ENCODE measurements at places on chromosomes 6 and 20.

GRCh38 chr6:45476341-45476740 lies 98.6 kb upstream of the SUPT3H start:
- DNase-seq, result no peak

DNA sequence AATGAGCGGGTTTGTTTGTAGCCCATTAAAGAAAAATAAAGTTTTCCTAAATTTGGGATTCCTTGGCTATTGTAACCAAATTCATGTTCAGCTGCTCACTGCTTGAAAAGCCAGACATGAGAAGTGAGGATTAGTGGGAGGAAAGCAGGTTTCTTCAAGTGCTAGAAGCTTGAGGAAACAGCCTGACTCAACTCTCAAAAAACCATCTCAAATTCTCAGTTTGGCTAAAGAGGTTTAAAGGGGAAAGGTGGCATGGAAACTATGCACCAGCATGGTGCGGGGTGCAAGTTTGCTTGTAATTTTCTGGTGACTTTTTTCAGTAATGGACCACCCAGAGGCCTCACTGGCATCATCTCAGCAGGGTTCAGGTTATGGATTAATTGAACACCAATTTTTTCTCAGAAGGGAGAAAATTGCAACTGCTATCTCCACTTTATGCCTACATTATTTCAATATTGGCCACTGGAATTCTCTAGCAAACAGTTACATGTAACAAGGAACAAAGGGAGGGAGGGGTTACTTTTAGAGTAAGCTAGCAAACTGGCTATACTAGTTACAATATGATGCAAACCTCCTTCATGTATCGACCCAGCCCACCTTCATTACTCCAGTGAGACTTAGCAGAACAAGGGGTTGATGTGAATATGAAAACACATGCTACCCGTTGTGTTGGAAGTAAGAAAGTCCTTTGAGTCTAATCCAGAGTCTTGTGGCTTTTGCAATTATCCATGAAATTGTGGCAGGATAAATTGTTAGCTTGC lies 85.0 kb upstream of the IFNGR1 start:
- DNase-seq, result no peak

- no peak for DNase-seq
These were observed 495.6 kb upstream of the PTCHD4 start for GRCh38 chr6:48606618-48607017.

GRCh38 chr6:143185288-143185687 lies 124.6 kb downstream of the AIG1 start:
- DNase-seq, result no peak

DNA sequence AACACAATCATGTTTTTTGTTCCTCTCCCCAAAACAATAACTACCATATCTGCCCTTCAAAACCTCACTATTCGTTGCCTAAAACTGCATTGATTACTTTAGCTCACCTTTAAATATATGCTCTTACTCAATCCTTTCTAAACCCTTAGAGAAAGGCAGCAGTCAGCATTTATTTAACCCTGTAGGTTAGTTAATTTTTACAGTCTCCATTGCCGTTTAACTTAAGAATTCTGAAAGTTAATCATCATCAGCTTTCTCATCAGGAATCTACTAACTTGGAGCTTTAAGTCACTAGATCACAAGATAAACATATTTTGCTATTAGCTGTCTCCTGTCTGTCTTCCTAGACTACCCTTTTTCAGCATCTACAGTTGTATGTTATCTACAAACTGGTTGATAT lies 991.9 kb downstream of the EPHA7 start:
- DNase-seq, result no peak

DNA sequence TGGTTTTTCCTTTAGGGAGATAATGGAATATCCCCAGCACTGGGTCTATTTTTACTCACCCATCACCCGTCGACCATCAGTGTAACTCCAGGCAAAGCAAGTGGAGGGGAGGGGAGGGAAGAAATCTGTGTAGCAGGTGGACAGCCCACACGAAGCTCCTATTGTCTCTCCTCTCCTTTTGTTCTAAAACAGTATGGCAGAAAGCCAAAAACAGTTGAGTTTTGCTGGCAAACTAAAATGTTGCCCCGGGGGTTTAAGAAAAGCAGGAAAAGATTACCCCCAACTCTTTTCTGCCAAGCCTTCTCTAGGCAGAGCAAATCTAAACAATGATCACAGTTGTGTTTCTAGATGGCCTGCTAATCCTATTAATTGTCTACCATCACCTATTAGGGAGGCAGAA lies 89.7 kb downstream of the PREP start:
- DNase-seq, result no peak

- peak; percentile 49 for DNase-seq
These were observed 222.8 kb downstream of the LY86 start for GRCh38 chr6:6811128-6812009.

- DNase-seq, result peak; percentile 90
These were observed 6.4 kb upstream of the TAF8 start for GRCh38 chr6:42043787-42044475.

- no peak for DNase-seq
These were observed 77.5 kb upstream of the RIPOR2 start for GRCh38 chr6:25013246-25013645.

DNA sequence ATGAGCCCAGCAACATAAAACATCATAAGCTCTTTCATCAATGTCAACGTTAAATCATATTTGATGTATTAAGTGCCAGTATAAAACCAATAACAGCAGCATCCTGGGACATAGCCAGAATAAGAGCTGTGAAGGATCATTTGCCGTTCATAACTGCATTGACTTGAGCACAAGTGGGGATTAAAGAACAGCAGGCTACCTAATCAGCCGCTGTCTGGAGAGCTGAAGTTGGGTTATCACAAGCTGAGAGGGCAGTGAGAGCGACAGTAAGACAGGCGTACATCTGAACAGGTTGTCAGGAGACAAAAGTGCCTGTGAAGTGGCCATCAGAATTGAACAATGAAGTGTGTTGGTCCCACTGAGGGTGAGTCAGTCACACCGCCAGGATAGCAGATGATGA lies 269.6 kb downstream of the GRIK2 start:
- no peak for DNase-seq

- DNase-seq, result no peak
These were observed 92.8 kb upstream of the TMEM30A start for GRCh38 chr6:75377386-75377785.

- DNase-seq, result peak; percentile 10
These were observed 38.1 kb downstream of the FAM50B start for GRCh38 chr6:3887150-3887700.

- DNase-seq, result no peak
These were observed 47.5 kb downstream of the RIMS1 start for GRCh38 chr6:71933881-71934280.

GRCh38 chr20:34389206-34389953 lies 26.3 kb downstream of the ITCH start:
- DNase-seq, result no peak

DNA sequence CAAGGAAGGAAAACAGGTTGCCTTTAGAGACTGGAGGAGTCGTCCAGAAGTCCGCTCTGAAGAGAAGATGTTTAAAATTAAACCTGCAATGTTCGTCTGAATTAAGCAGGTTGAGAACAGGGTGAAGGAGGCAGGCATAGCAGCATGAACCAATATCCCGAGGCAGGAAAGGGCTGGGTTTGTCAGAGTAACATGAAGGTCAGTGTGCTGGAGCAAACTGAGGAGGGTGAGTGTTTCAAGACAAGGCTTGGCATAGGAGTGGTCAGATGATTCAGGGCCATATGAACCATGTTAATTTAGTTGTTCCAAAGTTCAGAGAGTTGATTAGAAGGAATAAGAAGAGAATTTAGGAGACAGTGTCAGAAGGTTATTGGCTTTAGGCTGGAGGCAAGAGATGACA lies 93.3 kb downstream of the UTRN start:
- no peak for DNase-seq

GRCh38 chr6:2651536-2651935 lies 99.2 kb downstream of the MYLK4 start:
- DNase-seq, result no peak

DNA sequence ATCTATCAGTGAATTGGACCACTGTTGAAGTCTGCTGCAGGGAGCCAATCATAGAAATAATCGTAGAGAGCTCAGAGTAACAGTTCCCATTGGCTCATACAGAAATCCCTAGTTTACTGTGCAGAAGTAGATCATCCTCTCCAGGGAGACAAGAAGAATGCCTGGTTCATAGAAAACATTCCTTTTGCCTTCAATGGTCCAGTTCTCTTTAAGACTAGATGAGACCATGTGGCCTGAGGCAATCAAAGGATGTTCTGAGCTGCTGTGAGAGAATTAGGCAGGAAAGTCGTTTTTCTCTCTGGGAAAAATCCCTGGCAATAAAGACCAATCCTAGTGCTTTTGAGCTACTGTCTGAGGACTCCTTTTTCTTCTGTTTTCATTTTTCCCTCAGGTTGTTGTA lies 208.4 kb downstream of the CENPW start:
- no peak for DNase-seq

GRCh38 chr6:43250992-43251373 lies 7.7 kb downstream of the TTBK1 start:
- DNase-seq, result no peak

- no peak for DNase-seq
These were observed 18.9 kb downstream of the NEDD9 start for GRCh38 chr6:11213422-11214021.

DNA sequence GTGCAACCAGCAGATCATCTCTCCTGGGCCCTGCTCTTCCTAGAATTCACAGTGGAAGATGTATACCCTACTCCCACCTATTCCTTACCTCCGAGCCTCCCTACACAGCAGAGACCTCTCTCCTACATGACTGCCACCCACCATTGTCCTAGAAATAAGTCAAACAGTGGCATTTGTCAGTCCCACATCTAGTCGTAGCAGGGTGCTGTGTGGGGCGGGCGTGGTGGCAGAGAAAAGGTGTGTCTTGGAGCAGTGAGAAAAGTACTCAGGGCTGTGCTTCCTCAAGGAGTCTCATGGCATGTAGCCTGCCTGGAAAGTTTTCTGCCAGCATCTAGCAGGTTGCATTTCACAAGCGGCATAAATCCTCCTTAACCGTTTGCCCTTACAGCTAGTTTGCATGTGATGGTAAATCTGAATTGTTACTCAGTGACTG lies 59.4 kb upstream of the PTGIS start:
- no peak for DNase-seq

DNA sequence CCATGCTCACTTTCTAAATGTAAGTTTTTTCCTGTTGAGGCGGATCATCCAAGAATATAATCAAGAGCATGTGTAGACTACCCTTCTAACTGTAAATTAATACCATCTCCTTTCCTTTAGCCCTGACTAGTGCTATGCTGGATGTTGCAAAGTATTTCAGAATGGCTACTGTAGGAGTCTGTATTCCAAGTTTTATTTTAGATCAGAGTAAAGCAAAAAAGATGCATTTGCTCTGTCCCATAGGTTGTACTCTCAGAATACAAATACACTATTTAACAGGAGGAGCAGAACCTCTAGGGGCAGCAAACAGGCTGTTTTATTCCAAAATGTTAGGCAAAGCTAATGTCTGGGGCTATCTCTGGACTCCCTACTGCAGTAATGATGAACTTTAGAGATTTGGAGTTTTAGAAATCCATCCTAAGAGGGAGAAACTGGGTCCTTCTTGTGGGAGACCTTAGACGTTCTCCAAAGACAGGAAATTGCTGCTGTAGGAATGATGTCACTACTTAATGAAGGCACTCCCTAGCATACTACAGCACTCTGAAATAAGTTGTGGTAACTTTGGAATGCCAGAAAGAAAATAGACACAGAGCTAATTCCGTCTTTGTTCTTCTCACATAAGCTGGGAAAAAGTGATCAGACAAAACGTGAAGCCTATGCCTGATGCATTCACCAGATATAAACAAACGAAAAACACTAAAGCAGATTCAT lies 392.4 kb upstream of the HS3ST5 start:
- no peak for DNase-seq

DNA sequence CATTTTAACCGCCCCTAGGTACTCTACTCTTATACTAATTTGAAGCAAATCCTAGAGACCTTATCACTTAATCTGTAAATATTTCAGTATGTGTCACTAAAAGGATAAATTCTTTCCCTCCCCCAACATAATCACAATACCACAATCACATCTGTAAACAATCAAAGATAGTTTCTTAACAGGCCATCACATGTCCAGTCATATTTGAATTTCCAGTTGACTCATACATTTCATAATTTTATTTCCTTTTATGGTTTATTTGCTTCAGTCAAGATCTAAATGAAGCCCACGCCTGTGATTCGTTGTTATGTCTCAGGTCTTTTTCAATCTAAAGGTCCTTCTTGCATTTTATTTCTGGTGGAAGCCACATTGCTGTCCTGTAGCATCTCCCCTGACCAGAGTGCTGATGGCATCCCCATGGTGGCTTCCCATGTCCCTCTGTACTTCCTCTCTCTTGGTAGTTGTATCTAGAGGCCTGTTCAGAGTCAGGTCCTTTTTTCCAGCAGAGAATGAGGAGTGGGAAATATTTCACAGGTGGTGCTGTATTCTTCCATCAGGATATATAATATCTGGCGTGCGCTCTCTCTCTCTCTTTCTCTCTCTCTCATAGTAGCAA lies 128.6 kb upstream of the SLC22A23 start:
- DNase-seq, result no peak

DNA sequence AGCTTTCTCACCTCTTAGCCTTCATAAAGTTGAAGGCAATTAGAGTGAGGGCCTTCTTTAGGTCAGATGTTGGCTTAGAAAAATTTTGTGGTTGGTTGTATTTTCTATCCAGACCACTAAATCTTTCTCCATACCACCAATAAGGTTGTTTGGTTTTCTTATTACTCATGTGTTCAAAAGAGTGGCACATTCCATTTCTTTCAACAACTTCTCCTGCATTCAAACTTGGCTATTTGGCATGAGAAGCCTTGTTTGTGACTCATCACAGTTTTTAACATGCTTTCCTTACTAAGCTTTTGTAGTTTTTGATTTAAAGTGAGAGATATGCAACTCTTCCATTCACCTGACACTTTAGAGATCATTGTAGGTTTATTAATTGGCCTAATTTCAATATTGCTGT lies 949.6 kb downstream of the TBC1D32 start:
- no peak for DNase-seq

DNA sequence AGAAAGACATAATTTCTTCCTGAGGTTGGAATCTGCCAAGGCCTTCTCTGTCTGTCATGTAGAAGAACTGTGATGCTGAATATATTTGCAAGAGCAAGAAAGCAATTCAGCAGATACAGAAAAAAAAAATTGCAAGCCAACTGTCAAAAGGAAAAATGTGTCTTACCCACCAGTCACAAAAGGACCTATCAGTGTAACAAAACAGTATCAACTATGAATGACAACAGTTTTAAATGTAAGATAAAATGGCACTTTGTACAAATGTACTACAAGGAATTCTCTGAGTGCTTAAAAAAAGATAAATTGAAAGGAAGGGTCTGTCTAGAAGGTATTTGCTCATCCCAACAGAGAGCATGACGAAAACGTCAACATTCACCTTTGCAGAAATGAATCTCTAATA lies 185.3 kb upstream of the TFAP2D start:
- DNase-seq, result no peak

GRCh38 chr20:12057778-12058177 lies 140.1 kb downstream of the BTBD3 start:
- DNase-seq, result no peak

GRCh38 chr6:30238178-30238795 lies 25.1 kb upstream of the TRIM26 start:
- DNase-seq, result peak; percentile 50

- peak; percentile 25 for DNase-seq
These were observed 39.4 kb upstream of the KCNK16 start for GRCh38 chr6:39361657-39362486.

GRCh38 chr6:12490904-12491571 lies 200.9 kb downstream of the EDN1 start:
- no peak for DNase-seq

All from CD4-positive, alpha-beta T cell treated with Interleukin-21 for 1 hour (primary cell).